ENCODE measurements at places on chromosomes 2 and 18. TPM values are rescaled to one million over a fixed set of nuclear protein-coding genes. Genes with fewer than 3 reads are reported as not detected.

GRCh38 chr2:237039301-237040031 is 46.2 kb upstream of the COPS8 start:
- DNase-seq, result no peak

DNA sequence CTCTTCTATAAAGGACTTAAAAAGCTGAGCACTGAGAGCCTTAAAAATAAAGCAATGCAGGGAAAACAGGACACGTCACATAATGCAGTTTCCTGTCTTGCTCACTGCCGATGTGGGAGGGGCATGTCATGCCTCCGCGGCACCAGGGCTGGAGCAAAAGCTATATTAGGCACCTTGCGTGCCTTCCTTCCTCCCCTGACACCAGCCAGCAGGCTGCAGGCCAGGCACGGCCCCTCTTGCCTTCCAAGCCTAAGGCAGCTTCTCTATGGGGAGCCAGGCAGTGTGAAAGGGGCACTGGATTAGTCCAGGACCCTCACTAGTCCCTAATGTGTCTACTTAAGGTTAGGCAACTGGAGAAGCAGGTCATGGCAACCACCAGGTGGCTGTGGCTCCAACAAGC is 26.3 kb downstream of the MRPL35 start:
- DNase-seq, result peak; percentile 63

- DNase-seq, result no peak
These were observed 351.3 kb upstream of the RAB12 start for GRCh38 chr18:8257851-8258434.

GRCh38 chr18:67261931-67262552 is 254.5 kb downstream of the DSEL start:
- DNase-seq, result no peak

- DNase-seq, result no peak
These were observed 27.4 kb upstream of the ERCC3 start for GRCh38 chr2:127321303-127321702.

Gene TUBA4B
- total RNA-seq, result not detected

Gene MBD1
- 50.3 TPM for total RNA-seq

DNA sequence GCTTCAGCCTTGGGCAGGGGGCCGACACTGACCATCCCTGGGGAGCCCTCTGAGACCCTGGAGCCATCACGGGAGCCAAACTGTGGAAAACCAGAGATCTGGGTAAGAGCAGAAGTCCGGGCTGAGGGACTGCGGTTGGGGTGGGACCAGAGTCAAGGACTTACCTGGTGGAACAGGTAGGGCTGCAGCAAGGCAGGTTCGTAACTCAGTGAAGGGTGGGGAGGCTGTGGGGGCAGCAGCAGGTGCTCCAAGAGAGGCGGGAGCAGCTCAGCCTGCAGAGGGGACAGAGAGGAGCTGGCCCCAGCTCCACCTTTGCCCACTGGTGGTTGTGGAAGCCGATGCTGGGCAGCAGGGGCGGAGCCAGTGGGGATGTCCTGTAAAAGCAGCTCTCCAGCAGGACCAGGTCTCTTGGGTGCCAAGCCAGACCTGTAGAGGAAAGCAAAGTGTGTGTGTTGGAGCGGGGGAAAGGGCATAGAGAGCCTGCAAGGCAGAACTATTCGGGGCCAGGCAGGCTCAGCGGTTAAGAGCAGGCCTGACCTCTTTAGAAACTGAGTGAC is 6.7 kb downstream of the PTPRN start:
- DNase-seq, result no peak

GRCh38 chr18:77133835-77134496 is 1.4 kb upstream of the MBP start:
- peak; percentile 31 for DNase-seq

DNA sequence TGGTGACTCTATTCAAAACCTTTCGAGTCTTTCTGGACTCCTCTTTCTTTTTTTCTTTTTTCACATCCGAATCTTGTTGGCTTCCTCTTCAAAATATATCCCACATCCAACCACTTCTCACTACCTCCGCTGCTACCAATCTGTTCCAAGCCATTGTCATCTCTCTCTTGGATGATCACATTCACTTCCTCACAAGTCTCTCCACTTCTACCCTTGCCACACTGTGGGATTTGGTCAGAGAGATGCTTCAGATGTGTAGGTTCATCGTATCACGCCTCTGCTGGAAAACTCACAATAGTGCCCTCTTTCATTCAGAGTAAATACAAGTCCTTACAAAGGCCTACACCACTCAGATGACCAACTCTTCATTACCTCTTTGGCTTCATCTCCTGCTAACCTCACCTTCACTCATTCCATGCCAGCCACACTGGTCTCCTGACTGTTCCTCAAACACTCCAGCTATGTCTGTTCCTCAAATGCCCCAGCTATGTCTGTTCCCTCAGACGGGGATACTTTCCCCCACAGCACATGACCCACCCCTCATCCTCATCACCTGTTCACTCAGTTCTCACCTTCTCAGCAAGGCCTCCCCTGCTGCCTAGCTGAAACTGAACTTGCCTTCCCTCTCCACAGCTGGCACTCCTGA is 67.2 kb upstream of the PELI1 start:
- no peak for DNase-seq

DNA sequence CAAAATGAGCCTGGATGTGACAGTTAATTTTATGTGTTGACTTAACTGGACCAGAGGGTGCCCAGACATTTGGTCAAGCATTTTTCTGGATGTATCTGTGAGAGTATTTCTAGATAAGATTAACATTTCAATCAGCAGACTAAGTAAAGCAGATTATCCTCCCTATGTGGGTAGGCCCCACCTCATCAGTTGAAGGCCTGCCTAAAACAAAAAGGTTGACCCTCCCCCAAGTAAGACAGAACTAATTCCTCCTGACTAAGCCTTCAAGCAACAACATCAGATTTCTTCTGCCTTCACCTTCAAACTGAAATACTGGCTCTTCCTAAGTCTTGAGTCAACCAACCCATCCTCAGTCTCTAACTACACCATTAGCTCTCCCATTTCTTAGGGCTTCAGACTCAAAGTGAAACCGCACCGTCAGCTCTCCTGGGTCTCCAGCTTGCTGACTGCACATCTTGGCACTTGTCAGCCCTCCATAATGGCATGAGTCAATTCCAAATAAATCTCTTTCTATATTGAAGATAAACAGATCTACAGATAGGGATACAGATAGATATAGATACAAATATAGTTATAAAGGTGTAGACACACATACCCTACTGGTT is 47.9 kb downstream of the MEMO1 start:
- no peak for DNase-seq

- no peak for DNase-seq
These were observed 50.7 kb upstream of the LINC00305 start for GRCh38 chr18:64199581-64199980.

DNA sequence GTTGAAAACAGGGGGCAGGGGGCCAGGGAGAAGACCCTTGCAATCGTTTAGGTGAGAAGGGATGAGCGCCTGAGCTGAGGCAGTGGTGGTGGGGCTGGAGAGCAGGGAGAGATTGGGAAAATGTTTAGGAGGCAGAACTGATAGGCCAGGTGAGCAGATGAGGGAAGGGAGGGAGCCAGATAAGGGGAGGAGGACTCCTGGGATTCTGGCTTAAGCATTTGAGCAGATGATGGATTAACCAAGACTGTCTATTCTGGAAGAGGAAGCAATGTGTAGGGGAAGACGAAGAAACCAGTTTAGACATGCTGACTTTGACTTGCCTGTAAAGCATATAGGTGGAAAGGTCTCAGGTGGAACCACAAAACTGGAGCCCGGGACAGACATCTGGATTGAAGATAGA is 49.9 kb upstream of the ASPRV1 start:
- no peak for DNase-seq

DNA sequence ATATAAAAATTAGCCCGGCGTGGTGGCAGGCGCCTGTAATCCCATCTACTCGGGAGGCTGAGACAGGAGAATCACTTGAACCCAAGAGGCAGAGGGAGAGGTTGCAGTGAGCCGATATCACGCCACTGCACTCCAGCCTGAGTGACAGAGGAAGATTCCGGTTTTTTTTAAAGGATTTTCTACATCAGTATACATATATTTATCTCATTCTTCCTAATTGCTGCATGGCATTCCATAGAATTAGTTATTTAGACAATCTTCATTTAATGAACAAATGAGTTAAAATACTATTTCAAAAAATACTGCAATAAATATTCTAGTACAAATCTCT is 2.0 kb downstream of the GTF3C2 start:
- no peak for DNase-seq

DNA sequence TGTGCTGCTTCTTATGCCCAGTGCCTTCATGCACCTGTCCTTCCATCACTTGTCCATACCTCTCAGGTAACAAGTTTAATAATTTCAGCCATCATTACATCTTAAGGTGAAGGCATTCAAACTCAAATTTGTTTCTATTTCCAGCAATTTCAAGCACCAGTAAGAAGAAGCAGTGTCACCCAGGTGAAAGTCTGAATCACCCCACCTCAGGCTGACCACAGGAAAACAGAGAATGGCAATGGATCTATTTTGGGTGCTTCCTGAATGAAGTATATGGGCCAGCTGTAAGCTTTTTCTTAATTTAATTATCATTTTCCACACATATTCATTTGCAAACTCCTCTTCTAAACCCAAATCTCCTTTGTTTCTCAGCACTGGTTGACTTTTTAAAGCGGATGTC is 372.7 kb upstream of the SOX11 start:
- no peak for DNase-seq

GRCh38 chr18:49460976-49461601 is 644 bp upstream of the DYM start:
- peak; percentile 57 for DNase-seq

GRCh38 chr18:10121786-10122515 is 208.1 kb downstream of the VAPA start:
- DNase-seq, result peak; percentile 46

DNA sequence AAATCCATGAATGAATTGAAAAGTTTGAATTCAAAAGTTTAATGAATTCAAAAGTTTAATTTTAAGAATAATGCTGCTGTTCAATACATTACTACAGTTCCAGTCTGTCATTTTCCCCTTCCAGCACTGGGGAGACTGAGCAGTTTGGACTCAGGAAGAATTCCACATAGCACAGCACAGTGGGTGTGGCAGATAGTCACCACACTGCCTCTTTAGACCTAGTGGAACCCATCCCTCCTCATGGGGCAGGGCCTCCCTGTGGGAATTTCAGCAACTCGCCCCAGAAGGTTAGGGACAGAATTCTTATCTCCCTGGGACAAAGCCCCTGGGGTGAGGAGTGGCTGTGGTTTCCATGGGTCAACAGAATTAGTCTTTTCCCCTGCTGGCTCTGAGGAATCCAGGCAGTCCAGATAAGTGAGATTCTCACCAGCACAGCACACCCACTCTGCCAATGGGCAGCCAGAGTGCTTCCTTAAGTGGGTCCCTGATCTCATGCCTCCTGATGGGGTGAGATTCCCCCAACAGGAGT is 442.0 kb upstream of the SYT4 start:
- DNase-seq, result no peak

Gene MARS2
- total RNA-seq, result 3.5 TPM

Gene NMUR1
- total RNA-seq, result not detected

DNA sequence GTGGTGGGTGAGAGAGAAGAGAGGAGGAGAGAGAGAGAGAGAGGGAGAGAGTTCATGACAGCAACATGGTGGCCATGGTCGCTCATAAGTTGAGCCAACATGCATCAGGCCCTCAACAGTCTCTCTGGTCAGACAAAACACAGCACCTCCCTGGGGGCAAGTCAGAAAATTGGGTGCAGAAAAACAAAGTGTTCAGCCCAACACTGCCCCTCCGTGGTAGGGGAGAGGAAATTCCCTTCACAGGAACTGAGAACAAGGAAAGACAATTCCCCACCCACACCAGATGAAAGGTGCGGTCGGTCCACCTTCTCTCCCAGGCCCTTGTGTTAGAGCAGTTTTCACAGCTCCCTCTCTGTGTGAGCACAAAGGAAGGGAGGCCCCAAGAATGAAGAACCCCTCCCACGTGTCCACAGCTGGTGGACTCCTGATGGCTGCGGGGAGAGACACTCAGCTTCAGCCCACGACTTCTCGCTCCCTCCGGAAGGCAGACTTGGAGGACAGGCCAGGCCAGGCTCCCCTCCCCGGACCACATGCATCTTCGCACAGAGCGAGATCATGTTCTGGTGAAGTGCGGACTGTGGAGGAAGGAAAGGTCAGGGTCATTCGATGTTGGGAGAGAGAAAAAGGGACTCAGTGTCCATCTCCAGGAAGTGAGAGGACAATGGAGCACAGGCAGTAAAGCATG is 181.7 kb downstream of the ANAPC1 start:
- DNase-seq, result peak; percentile 75

DNA sequence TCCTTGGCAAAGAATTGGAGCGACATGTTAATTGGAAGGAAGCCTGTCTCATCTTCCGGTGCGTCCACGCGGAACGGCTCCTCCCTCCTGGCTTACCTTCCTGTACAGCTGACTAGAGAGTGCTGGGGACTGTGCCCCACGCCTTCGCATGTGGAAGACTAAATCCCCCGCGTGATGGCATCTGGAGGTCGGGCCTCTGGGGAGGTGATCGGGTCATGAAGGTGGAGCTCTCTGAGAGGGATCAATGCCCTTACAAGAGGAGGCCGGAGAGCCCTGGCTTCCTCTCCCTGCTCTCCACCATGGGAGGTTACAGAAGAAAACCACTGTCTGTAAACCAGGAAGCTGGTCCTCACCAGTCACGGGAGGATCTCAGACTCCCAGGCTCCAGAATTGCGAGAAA is 104.1 kb upstream of the OTOS start:
- DNase-seq, result no peak

DNA sequence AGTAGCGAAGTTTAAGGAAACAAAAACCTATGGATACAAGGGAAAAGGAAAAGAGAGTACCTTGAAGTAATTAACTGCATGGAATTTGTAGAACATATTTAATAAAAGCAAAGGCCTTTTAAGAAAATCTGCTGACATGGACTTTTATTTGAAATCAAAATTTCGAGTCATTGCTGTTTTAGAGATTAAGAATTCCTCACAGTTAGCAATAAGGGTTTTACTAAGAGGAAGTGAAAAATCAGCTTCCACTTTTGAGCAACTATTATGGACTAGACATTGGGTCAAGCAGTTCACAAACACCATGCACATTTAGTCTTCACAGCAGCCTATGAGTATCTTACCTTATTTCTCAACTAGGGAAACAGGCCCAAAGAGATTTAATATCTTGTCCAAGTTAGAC is 876.3 kb downstream of the BCL11A start:
- DNase-seq, result no peak

- DNase-seq, result no peak
These were observed 156.1 kb upstream of the RBMS1 start for GRCh38 chr2:160649698-160650097.

- no peak for DNase-seq
These were observed 1464.9 kb downstream of the SUCLG1 start for GRCh38 chr2:82994151-82994550.

- peak; percentile 36 for DNase-seq
These were observed 11.8 kb downstream of the CCDC85A start for GRCh38 chr2:56195563-56195962.

- no peak for DNase-seq
These were observed 22.9 kb downstream of the SLC66A2 start for GRCh38 chr18:79928563-79928960.

Gene RRM2
- total RNA-seq, result 91.4 TPM

Gene ANKRD62
- not detected for total RNA-seq

Gene M1AP
- total RNA-seq, result not detected

- DNase-seq, result no peak
These were observed 128.8 kb upstream of the SOX11 start for GRCh38 chr2:5563411-5563810.

Gene GPR148
- 0.41 TPM for total RNA-seq
